ENCODE measurements at places on chromosomes 6 and 20. TPM values are rescaled to one million over a fixed set of nuclear protein-coding genes. Genes with fewer than 3 reads are reported as not detected.

- no peak for DNase-seq
Observed at GRCh38 chr6:31614075-31614619, 887 bp upstream of the AIF1 start.

DNA sequence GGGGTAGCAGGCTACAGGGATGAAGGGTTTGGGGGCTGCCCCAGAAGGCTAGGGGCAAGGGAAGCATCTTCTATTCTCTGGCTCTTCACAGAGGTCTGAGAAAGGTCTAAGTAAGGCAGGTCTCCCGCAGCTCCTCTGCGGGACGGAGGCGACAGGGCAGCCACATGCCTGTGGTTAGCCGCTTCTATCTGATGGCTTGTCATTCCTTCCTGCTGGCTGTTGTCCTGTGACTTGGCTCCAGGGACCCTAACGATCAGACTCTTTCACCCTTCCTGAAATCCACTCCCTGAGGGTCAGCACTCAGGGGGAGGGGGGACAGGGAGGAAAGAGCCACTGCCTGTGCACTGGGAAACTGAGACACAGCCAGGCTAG lies 673 bp downstream of the CST7 start:
- DNase-seq: peak; percentile 44

DNA sequence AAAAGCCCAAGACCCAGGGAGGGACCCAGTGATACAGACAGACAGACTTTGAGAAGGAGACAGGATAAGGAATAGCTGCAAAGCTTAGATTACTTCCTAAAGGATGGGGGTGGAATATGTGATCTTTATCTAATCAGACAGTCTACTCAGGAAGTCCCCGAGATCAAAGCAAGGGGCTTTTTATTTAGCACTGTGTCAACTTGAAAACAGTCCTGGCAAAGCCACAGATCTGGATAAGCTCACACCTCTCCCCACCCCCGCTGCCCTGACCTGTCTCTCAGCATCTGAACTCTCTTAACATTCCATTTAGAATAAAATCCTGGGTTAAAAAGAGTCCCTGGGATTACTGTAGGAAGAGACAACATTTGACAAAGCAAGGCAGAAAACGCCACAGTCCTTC lies 101.5 kb downstream of the ISM1 start:
- no peak for DNase-seq

DNA sequence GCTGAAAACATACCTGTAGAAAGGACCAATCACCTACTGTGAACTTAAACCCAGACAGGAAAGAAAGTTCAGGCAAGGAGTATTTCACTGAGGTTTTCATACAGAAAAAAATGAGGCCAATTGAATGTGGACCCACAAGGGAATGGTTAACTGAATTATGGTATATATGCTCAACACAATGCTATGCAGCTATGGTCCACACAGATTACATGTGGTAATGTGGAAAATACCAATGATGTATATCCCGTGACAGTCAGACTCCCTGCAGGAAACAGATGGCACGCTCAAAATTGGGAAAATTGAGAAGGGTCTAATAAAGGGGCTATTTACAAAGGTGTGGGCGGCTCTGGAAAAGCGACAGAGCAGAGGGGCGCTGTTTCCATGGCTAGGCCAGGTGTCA lies 47.1 kb upstream of the PIM1 start:
- no peak for DNase-seq

The ZSCAN23 gene
- 8.2 TPM for total RNA-seq

The LRRN4 gene
- 0.76 TPM for total RNA-seq

The HLA-DRA gene
- total RNA-seq: 1.2 TPM

DNA sequence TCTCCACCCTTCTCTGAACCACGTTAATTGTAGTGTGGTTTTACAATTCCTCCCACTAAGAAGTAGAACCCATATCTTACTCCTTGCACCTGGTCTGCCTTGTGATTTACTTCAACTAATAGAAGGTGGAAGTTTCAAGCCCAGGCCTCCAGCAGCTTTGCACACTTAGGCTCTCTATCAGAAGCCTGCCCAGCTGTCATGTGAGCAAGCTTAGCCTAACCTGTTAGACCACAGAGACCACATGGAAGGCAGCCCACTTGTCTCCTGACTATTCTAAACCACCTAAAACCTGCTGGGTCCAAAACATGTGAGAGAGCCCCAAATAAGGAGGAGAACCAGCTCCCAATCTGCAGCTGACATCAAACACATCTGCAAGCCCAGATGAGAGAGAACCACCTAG lies 127.6 kb upstream of the BTBD3 start:
- DNase-seq: peak; percentile 44

DNA sequence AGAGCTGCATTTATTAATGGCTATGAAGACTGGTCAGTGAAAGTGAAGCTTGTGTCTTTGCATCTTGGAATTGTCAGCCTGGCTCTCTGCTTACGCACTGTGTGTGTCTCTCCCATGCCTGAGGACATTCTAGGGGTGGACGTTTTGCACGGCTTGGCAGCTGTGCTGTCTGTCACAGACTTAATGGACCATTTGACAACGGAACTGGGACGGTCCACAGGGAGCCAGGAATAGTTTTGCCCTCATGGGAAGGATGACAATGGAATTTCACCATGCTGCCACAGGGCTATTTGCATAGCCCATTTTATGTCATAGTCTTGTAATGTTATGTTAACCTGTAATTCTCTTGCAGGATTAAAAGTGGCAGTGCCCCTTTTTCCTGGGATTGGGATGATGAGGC lies 44.7 kb downstream of the OR2B6 start:
- DNase-seq: no peak

The GATA5 gene
- total RNA-seq: not detected

DNA sequence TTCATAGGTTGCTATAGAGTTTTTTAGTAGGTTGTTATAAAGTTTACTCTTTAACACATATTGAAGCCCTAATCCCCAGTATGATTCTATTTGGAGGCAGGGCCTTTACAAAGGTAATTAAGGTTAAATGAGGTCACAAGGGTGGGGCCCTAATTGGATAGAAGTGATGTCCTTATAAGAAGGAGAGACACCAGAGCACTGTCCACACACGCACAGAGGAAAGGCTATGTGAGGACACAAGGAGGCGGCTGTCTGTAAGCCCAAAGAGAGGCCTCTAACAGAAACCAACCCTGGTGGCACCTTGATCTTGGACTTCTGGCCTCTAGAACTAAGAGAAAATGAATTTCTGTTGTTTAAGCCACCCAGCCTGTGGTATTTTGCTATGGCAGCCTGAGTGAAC lies 98.5 kb downstream of the GJA10 start:
- DNase-seq: no peak

- DNase-seq: no peak
Observed at GRCh38 chr6:33071569-33071968, 1.9 kb downstream of the HLA-DPA1 start.

DNA sequence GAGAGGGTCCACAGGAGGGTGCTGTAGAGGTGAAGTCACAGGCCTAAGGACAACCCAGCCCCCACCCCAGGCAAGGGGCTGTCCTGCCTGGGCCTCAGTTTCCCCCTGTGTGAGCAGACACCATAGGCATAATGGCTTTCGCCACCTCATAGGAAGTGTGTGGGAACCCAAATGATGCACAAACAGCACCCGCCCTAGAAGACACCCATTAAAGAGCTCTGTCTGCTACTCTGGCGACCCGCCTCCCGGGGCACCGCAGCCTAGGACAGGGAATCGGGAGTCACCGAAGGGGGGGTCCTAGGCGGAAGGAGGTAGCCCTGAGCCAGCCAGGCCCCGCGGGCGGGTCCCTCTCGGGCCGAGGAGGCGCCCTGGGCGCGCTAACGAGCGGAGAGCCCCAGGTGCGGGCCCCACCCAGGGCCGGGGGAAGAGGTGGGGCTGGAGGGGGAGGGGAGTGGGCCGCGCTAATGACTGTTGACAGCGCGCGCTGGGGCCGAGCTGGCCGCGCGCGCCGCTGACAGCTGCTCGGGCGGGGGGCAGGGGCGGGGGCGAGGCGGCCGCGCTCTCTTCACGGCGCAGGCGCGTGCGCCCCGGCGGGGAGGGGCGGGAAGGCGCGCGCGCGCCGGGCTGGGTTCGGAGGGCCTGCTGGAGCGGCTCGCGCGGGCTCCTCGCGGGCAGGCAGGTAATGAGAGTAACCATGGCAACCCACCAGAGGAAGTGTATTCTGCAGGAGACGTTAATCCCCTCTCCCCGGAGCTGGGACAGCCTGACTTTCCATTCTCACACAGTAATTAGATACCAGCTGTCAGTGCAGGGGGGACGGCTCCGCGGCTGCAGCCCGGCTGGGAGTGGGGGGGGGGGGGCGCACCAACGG lies 48.9 kb downstream of the NOL4L start:
- DNase-seq: peak; percentile 46

GRCh38 chr20:2747676-2748235 lies 52.7 kb downstream of the CPXM1 start:
- no peak for DNase-seq

DNA sequence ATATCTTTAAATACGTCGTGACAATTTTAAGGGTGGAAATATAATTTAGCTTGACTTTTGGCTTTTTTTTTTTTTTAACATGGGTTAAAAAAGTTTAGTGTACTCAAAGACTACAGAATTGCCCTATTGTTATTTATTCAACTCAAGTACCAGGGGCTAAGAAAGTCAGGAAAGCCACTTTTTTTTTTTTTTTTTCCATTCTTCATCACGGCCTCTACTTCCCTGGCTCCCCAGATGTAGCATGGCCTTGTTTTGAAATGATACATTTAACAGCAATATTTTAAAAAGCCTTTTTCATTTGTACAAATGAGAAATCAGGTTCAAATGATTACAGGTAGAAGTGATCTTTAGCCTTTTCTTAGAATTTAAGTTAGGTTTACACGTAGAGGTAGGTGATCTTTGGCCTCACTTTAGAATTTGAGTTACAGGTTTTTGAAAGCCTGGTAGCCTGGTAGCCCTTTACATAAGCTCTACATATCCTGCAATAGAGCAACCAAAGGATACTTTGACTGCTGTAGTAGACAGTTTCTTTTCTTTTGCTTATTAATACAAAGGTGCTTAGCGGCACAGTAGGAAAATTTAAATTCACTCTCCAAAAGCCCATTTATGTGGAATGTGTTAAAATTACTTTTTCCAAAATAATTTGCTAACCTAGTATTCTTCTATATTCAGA lies 160.5 kb upstream of the MMS22L start:
- no peak for DNase-seq

DNA sequence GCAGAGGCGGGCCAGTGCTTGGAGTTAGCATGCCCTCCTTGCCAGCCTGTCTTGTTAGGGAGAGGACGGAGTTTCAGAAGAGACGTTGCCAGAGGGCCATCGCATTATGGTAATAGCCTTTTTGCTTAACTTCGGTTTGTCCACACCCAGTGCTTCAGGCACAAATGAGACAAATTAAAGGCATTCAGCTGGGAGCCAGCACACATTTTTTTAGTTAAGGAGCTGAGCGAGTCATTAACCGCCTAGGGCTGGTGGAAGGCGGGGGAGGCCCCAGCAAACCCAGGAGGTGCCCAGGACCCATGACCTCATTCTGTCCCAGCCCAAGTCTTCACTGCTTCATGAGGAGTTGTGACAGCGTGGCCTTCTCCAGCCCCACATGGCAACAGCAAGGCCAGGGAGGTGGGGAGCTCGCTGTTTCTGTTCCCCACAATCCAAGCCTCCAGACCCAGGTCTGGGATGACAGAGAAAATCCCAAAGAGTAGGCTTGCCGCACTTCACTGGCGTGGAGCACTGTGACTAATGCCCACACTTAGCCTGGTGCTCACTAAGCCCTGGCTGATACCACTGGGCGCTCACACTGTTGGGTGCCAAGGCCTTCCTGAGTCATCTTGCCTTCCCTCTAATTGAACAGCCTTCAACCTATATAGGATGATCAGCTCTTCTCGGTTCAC lies 237.1 kb downstream of the ANKRD60 start:
- DNase-seq: peak; percentile 99

- peak; percentile 95 for DNase-seq
Observed at GRCh38 chr20:44409132-44409600, 53.7 kb downstream of the HNF4A start.

- peak; percentile 77 for DNase-seq
Observed at GRCh38 chr6:135534773-135535380, 37.3 kb upstream of the AHI1 start.

DNA sequence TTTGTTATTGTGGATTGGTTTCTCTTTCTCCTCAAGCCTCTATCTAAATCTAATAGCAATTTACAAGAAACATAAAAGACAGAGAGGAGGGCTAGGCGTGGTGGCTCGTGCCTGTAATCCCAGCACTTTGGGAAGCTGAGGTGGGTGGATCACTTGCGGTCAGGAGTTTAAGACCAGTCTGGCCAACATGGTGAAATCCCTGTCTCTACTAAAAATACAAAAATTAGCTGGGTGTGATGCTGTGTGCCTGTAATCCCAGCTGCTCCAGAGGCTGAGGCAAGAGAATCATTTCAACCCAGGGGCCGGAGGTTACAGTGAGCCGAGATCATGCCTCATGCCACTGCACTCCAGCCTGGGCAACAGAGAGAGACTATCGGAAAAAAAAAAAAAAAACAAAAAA lies 46.6 kb downstream of the SLC2A12 start:
- no peak for DNase-seq

The RING1 gene
- 48.5 TPM for total RNA-seq

The MRPS18A gene
- 63.0 TPM for total RNA-seq

GRCh38 chr6:51800603-51801002 lies 286.8 kb downstream of the PKHD1 start:
- DNase-seq: no peak

DNA sequence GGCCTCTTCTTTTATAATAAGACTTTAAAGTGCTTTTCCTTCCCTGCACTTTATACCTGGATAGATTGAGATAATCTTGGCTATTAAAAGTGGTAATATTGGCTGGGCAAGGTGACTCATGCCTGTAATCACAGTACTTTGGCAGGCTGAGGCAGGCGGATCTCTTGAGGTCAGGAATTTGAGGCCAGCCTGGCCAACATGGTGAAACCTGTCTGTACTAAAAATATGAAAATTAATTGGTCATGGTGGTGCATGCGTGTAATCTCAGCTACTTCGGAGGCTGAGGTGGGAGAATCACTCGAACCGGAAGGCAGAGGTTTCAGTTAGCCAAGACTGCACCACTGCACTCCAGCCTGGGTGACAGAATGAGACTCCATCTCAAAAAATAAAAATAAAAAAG lies 197.1 kb upstream of the RGS17 start:
- DNase-seq: peak; percentile 20

GRCh38 chr20:17664025-17664633 lies 17.9 kb downstream of the RRBP1 start:
- DNase-seq: no peak

DNA sequence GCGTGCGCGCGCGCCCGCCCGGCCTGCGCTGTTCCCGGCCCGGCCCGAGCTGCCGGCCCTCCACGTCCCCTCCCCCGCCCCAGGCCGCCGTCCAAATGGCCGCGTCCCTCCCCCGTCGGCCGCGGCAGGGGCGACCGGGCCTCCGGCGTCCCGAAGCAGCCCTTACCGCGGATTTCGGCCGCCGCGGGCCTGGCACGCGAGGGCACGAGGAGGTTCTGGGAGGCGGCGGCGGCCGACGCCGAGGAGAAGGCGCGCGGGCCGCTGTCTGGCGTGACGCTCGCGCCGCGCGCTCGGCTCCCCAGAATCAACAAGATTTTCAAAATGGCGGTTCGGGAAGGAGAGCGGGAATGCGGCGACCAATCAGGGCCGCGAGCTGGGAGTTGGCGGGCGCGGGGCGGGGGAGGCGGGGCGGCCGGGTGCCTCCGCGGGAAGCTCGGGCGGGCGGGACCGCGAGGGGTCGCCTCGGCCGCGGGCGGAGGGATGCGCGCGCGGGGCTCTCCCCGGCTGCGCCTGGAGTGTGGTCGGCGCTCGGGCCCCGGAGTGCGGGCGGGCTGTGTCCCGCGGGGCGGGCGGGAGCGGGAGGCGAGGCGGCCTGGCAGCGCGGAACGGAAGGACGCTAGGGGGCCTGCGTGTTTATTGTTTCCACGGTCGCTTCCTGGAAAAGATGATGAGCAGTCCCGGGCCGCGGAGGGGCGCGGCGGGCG lies at the start of gene DEK:
Gene DEK (minus strand): TSS at position 312 of the 704 bp plus-strand sequence. CDS start 543 bp downstream, outside the sequence.
- peak; percentile 92 for DNase-seq

The THEMIS gene
- total RNA-seq: not detected
